ENCODE measurements at places on chromosomes 13 and 19.

- DNase-seq: no peak
These were observed 18.5 kb downstream of the KLHL26 start for GRCh38 chr19:18655173-18655844.

DNA sequence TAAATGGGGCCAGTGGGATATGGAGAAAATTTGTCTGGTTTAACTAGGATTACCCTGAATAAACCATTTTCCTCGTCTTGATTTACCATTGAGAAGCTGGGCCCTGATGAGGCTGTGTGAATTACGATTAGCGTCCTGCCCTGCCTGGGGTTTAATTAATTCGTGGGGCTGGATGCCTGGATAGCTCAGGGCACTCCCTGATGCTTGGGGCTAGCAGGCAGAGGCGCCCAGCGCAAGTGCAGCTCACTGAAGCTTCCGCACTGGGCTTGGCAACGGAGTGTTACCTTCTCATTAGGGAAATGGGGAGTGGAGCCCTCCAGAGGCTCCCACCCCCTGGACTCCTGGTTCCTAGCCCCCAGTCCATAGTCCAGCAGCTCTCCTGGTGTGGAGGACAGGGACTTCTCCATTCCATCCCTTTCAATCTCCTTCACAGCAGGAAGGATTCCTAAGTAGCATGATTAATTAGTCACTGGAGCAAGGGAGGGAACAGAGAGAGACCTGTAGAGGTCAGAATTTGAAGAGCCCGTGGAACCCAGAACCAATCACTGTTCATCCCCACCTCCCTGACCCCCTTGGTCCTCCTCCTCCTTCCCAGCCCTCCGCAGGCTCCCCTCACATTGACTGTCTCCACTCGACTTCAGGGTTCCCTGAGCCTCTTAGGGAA lies 107.2 kb downstream of the UQCRFS1 start:
- DNase-seq: no peak

DNA sequence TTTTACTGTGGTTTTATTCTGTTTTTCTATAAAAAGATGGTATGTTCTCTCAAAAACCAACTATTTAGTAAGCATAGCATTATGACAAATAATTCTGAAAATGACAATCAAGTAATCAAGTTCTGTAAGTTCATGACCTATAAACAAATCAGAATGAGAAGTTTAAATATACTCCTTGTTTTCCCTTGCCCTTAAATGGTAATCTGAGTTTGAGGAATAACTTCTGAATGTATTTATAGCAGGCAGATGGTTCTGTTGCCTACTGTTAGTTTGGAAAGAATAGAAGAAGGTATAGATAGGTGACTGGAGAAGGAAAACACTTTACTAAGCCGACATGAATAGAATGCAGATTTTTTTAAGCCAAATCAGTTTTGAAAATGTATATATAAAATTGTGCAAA lies 63.9 kb downstream of the POSTN start:
- DNase-seq: no peak

GRCh38 chr13:112716841-112717520 lies 27.1 kb downstream of the ATP11A start:
- DNase-seq: no peak

DNA sequence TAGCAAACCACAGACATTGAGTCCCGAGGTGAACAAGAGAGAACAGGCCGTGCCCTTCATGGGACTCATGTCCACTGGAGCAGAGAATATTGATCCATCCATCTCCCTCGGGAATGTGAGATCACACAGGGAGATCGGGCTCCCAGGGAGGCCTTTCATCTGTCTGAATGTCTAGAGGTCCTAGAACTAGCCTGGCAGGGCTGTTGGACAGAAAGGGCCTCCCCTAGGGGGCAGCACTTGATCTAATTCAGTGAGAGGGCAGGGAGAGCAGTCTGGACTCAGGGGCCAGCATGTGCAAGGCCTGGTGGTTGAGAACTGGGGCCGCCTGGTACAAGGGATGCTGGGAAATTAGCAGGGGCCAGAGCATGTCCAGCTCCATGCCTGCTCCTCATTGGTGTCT lies 4.3 kb downstream of the RUVBL2 start:
- peak; percentile 61 for DNase-seq

DNA sequence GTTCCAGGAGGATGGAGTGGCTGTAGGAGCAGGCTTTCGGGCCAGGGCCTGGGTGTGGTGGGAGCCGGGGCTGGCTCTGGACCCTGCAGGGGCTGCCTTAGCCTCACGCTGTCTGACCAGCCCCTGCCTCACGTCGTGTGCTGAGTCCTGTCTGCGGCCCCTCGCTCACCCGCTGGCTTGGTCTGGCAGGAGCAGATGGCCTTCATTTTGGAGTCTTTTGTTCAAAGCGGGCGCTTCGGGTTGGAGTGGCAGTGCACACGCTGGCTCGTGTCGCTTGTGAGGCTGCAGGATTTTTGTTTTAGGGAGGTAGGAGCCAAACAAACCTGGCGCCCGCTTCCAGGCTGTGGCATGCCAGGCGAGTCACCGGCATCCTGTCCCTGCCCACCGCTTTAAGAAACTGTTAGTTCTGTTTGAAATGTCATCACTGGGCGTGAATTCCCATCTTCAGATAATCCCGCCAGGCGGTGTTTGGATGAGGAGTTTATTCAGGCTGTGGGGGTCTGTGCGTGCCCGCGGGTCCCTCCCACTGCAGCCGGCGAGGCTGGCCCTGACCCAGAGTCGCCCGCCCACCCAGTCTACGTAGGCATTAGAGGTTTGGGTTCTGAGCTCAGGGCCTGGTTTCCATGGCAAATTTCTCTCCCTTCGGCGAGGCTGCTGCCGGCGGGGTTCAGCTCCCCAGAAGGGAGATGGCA lies 89.8 kb downstream of the KDM4B start:
- peak; percentile 52 for DNase-seq

- no peak for DNase-seq
These were observed 2.6 kb downstream of the SULT2B1 start for GRCh38 chr19:48554385-48555091.

DNA sequence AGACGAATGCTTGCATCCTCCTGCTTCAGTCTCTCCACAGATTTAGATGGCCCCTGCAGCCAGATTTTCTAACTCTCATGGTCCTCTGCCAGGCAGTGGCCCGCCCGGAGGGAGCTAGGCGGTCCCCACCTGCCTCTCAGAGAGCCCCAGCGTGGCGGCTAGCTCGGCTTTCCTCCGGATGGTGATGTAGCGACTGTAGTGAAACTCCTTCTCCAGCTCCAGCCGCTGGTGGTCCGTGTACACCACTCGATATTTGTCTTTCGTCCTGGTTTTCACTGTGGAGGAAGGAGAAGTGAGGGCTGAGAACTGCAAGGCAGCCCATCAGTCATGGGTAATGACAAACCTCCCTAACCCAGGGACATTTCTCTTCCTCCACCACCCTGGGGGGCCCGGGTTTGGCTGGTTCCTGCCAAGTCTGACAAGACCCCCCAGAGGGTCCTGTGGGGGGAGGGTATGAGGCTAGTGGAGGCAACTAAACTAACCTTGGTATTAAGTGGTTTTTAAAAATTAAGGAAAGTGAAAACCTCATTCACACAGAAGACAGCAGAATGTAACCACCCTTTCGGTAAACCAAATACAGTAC lies 4.3 kb downstream of the CDX2 start:
- no peak for DNase-seq

- no peak for DNase-seq
These were observed 33.8 kb upstream of the MEDAG start for GRCh38 chr13:30872276-30872594.

GRCh38 chr19:16888629-16889365 lies at the start of gene F2RL3:
Gene F2RL3 (plus strand): TSS chr19:16888999. CDS start chr19:16889190, 191 bp downstream.
- DNase-seq: peak; percentile 54

DNA sequence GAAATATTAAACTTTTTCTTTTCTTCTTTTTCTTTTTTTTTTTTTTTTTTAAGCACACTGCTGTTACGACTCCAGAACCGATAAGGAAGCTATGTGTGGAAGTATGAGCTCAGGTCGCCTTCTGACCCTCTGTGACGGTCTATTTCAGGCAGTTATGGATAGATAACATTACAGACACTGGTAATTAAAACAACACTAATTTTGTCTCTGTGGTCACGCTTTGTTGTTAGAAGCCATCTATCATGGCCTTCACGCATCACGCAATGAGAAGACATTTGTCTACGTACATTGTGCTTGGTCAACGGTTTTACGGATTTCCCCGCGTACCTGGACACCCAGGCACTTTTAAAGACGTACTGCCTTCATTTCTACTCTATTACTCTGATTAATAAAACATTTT lies 306.0 kb upstream of the ZNF507 start:
- no peak for DNase-seq

GRCh38 chr19:49712397-49712859 lies 21.5 kb downstream of the CPT1C start:
- no peak for DNase-seq

DNA sequence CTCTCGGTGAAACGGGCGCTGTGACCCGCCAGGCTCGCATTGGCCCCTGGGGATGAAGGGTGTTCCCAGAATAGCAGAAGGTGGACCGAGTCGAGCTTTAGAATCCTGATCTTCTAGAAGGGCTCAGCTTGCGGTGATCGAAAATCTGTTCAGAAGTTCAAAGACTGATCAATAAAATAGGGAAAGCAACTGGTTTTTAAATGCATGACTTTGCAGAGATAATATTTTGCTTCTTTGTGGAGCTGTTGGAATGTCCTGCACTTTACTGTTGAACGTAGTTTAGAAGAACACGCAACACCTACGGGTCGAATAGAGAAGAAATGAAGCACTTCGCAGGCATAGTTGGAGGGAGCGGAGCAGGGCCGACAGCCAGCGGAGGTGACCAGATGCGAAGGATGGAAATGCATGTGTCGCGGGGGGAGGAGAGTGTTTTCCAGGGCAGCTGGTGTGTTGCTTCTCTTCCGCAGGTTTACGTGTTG lies 766 bp downstream of the CEBPG start:
- peak; percentile 32 for DNase-seq

- peak; percentile 28 for DNase-seq
These were observed 14.1 kb upstream of the CCNA1 start for GRCh38 chr13:36418022-36418805.

DNA sequence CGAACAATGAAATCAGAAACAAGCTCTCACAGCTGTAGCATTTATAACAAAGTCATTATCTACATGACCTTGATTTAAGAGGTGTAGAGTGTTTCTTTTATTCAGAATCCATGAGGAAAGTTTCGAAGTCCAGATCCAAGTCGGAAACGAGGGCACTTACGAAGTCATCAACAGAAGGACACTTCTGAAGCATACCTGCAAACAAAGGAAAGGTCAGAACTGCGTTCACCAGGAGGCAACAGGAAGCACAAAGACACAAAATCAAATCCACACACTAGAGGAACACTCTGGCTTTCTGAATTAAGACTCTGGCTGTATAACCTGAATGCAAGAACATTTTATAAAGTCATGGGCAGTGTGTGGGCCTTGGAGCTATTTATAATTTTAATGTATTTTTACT lies 158.9 kb downstream of the MIPEP start:
- DNase-seq: no peak

- no peak for DNase-seq
These were observed 120.6 kb downstream of the ESD start for GRCh38 chr13:46676378-46676725.

GRCh38 chr13:109101550-109102144 lies 472.2 kb downstream of the MYO16 start:
- DNase-seq: no peak

- DNase-seq: no peak
These were observed 1370.7 kb upstream of the ATXN8OS start for GRCh38 chr13:68736961-68737360.

GRCh38 chr13:111872475-111873150 lies 194.3 kb upstream of the SOX1 start:
- DNase-seq: no peak
